ENCODE measurements at places on chromosomes 11 and 22.

GRCh38 chr22:36930041-36930935 is 16.9 kb downstream of the CSF2RB start:
- DNase-seq, result no peak

DNA sequence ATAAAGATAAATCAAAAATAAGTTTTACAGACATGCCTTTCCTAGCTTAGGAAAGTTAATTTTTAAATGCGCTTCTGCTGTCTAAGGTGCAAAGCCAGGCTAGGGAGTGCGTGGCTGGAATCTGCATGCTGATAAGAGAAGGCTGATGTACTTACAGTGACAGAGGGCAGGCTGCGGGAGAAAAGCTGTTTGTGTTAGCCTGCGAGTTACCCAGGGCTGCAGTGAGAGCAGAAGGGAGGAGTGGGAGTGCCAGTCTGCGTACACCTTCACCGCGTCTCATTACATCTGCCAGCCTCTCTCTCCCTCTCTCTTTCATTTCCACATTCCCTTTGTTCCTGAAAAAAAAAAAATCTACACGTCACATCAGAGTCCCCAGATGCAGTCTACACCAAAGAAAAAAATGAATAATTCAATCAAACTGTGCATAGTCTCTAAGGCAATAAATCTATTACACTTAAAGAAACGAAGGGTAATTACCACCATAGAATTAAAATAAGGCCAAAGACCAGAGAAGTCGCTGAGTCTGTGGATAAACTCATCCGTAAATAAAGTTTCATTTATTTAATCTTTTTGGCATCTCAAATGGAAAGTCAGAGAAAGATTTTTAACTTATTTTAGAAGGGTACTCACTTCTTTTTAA is 126.4 kb upstream of the C11orf58 start:
- DNase-seq, result no peak

GRCh38 chr22:19038728-19039447 is 83.3 kb downstream of the DGCR2 start:
- DNase-seq, result no peak

DNA sequence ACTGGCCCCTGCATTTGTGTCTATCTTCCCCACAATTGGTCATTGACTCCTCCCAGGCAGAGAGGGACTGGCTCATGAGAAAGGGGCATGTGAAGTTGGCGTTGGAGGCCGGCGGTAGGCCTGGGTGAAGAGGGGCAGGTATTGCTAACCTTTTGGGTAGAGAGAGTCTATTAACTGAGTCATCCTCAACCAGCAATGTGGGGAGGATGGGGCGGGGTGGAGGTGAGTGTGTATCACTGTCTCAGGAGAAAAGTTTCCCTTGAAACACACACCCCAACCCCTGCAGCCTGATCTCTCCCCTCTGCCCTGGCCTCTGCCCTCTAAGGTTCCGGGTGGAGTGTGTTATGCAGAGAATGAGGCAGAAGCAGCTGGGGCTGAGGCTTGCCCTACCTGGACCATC is 60.1 kb upstream of the PHF21B start:
- DNase-seq, result no peak

- DNase-seq, result no peak
Observed at GRCh38 chr11:68142028-68142412, 20.8 kb upstream of the CHKA start.

GRCh38 chr22:45972889-45973253 is 4.1 kb downstream of the WNT7B start:
- DNase-seq, result no peak

DNA sequence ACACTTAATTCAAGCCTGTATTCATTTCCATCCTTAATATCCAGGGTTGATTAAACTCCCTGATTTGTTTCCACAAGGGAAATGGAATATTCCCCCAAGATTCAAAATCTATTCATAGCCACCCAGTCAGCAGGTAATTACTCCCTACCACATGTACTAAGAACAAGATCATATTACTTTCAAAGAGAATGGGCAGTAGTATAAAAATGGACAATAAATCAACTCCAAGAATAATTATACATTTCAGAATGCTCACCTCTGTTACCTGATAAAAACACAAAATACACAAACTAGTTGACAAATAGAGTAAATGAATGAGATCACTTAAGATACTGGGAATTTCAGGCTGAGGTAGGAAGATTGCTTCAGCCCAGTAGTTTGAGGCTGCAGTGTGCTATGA is 8.5 kb upstream of the FEZ1 start:
- DNase-seq, result no peak

GRCh38 chr22:17822087-17822486 is 47.8 kb upstream of the BID start:
- DNase-seq, result no peak

- no peak for DNase-seq
Observed at GRCh38 chr11:119622454-119623143, 106.4 kb downstream of the NECTIN1 start.

DNA sequence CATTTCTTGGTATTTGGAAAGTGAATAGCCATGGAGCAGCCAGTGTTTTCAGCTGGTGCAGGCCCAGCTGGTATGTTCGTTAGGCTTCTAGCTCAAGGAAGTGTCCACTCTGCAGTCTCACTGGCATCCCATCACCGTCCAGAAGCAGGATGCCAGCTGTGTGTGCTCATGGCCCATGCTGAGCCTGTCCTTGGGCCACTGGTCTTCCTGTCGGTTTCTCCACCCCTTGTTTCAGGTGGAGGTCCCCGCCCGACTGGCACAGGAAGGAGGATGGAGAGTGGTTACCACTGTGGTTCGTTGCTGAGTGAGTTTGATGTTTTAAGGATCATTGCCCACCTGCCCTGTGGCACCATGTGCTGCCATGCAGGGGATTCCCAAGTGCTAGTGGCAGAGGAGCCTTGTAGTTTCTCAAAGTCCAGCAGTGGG is 63.7 kb downstream of the MED15 start:
- no peak for DNase-seq

GRCh38 chr11:78646564-78647185 is 72.0 kb upstream of the NARS2 start:
- no peak for DNase-seq

DNA sequence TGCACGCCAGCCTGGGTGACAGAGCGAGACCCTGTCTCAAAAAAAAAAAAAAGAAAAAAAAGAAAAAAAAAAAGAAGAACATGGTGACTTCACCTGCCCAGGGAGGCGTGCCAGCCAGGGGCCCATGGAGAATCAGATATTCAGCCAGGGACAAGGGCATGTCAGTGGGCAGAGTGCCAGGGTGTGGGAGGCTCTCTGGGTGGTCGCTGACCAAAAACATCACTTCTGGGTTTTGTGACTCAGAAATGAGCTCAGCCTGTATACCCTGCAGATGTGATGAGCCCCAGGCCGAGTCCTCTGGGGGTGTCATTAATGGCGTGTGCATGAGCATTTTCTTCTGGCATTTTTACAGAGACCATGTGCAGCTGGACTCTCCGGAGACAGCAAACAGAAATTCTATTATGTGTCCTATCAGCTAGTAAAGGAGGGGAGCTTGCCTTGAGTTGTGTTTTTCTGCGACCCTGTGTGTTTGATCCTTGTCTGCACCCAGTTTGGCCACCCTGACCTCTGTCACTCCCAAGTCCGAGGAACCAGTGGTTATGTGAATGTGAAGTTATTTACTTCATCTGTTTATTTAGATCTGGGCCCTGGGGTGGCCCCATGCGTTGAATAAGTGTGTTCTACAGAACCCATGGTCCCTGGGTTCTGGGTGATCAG is 53.6 kb downstream of the BCR start:
- peak; percentile 59 for DNase-seq

GRCh38 chr11:41301023-41301422 is 158.4 kb downstream of the LRRC4C start:
- no peak for DNase-seq

- DNase-seq, result peak; percentile 10
Observed at GRCh38 chr11:66546368-66546965, at the start of gene ACTN3. Gene ACTN3, plus strand, starts transcription at chr11:66546903. Its CDS starts 35 bp downstream, at chr11:66546938.

- no peak for DNase-seq
Observed at GRCh38 chr11:45669956-45670355, 4.5 kb upstream of the CHST1 start.

- DNase-seq, result no peak
Observed at GRCh38 chr11:85590848-85591483, 36.2 kb downstream of the DLG2 start.

DNA sequence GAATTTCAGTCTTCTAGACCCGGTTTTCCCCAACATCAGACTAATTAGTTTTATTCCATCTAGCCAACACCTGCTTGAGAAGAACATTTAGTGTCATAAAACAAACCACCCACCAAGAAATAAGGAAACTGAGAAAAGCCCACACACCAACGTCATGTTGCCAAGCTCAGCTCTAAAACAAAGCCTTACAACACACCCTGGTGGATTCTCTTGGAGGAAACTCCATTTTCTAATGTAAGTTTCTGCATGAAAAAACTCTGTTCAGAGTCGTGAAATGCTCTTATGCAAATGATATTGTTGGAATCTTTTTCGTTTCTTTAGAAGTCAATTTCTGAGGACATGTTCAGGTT is 105.0 kb upstream of the RAG2 start:
- DNase-seq, result no peak

DNA sequence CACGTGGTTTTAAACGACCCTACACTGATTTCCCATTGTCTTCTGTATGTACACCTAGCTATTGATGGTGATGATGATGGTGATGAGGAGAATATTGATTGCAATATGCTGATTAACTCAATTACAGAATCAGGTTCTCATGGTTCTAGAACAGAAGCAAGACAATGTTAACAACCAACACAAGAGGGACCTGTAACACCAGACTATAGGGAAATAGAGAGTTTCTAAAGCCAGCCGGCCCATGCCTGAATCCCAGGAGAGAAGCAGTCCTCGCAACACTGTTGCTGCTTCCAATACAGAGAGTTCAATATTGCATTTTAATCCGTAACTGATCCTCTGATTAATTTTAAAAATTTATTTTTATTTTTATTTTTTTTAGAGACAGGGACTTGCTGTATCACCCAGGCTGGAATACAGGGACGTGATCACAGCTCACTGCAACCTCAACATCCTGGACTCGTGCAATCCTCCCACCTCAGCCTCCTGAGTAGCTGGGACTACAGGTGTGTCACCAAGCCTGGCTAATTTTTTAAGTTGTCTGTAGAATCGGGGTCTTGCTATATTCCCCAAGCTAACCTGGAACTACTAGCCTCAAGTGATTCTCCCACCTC is 22.2 kb upstream of the UBASH3B start:
- no peak for DNase-seq

DNA sequence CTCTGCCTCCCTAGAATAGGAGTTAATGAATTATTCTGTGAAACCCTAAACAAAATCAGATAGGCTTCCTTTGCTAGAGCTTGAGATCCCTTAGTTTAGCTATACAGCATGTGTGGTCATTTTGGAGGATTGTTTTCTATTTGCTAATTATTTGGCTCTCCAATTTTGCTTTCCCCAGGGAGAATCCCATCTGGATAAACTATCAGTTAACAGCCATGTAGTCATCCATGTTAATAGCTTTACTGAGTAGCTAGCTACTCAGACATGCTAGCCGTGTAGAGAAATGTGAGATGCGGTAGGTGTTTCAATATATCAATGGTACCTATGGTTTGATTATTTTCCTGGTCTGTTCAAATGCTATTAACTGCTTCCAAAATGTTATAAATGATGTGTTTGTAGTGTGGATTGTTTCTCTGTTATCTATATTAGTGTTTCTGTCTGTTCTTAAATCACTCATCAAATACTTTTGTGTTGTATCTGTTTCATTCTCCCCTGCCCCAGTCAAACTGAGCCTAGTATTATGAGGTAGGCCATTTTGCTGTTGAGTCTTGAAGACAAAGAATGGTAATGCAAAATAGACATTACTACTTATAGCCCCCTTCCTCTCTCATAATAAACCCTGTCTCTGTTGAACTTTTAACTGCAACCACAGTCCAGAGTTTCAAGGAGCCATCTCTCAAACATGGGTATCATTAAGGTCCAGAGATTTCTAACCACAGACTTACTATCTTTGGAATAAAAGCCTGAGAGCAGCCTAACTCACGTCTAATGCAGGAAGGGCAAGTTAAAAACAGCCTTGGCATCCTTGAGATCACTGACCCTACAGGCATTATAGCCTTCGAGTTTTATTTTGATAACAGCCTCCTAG is 56.1 kb upstream of the GRAMD1B start:
- no peak for DNase-seq

DNA sequence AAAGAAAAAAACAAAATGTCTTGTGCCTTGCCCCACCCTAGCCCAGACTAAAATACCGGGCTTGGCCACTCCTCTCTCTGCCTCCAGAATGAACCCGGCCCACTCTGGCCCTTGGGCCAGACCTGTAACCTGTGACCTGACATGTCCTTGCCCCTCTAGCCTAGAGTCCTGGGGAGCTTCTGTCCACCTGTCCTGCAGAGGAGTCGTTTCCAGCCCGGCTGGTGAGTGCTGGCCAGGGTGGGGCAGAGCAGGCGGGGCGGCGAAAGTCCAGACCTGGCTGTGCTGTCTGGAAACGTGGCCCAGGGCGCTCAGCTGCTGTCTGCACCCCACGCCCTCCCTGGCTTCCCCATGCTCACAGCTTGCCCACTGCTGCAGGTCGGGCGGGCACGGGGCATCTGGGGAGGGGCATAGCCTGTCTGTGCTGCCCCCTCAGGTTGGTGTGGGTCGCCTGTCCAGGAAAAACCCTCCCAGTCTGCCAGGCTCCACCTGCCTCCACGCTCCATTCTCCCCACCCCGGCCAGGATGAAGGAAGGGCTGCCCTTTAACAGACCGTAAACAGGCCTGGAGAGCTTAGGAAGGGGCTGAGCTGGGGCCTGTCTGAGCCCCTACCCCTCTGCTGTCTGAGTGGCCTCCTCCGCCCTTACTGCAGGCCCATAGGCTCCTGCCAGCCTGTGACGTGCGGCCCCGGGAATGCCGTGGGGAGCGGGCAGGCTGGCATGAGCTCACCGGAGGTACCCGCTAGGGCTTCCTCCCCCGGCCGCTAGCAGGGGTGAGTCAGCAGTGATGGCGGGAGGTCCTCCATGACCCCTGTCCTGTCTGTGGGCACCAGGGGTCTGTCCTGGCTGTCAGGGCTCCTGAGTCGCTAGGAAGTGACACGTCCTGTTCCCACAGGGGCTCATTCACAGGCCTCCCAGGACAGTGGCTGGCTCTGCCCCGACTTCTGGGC is 1.9 kb downstream of the CD151 start:
- no peak for DNase-seq

DNA sequence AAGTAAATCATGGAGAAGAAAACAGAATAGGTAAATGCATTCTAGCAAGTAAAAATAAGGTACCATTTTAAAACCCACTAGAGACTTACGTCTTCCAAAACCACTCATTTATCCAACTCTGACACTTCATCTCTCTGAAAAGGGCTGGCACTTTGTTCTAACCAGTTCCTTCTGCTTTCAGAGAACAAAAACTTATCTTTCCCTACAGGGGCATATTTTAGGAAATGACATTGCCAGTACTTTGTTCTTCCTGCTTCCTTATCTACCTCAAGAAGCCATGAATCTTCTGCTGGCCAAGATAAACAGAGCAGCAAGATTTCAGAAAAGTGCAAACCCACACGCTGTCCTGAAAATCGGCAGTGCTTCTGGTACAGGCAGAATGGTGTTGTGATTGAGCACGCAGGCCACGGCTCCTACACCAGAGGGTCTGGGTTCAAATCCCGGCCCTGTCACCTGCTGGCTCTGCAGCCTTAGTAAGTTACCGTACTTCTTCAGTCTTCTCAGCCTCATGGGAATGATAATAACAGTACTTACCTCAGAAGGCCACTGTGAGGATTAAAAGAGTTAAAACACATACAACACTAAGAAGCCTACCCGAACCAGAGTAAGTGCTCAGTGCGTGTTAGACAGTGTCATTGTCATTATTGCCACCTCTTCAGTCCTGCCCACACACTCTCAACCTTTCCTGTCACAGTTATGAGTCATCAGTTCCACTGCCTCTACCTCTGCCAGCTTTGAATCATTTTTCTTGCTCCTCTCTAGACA is 11.0 kb downstream of the MPZL3 start:
- no peak for DNase-seq

- no peak for DNase-seq
Observed at GRCh38 chr22:39543095-39543494, 10.5 kb upstream of the RPS19BP1 start.

GRCh38 chr11:119990309-119991021 is 147.4 kb downstream of the TRIM29 start:
- no peak for DNase-seq

All from fibroblast of skin of left biceps (primary cell).